ENCODE measurements at places on chromosomes 3 and 15.

DNA sequence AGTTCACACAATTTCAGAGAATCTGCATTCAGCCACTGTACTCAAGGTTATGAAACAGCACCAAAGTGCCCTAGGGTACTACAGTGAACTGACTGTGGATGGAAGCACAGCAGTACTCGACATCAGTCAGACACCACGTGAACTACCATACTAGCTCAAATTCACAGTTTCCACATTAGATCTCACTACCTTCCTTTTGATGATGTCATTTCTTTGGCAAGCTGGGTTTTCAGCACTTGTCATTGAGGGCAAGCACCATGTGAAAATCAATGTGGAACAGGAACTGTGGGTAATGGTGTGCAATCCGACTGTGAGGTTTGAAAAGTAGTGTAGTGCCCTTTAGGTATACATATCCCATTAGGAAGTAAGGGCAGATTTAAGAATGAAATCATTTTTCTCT lies 110.5 kb upstream of the BFSP2 start:
- DNase-seq: no peak

GRCh38 chr3:184868477-184868876 lies 56.5 kb downstream of the VPS8 start:
- no peak for DNase-seq

- DNase-seq: no peak
Observed at GRCh38 chr15:93223803-93224202, 134.8 kb upstream of the RGMA start.

- no peak for DNase-seq
Observed at GRCh38 chr3:11155341-11156025, 1.2 kb downstream of the HRH1 start.

DNA sequence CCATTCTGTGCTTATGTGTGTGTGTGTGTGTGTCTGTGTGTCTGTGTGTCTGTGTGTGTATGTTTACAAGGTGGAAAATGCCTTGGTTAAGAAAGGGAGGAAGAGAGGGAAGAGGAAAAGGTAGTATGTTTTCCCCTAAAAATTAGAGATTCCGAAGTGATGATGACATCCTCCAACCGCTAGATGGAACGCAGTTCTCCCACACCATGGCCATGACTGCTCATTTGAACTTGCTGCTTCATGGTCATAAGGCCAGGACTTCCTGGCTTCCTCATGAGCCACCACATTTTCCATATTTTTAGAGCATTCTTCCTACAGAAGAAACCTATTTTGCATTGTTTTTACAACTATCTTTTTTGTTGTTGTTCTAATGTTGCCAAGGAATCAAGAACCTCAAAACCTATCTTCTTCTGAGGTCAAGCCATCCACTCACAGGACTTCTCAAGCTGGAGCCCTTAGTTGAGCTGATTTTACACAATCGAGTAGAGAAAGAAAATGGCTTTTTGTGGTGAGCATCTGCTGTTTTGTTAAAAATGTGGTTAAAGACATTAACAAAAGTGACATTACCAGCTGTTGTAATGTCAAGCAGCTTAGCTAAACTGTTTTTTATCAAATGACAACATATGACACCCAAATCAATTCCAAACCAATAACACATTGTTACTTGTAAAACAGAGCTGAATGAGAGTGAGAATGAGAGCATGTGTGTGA lies 1091.0 kb downstream of the FHIT start:
- no peak for DNase-seq

- DNase-seq: no peak
Observed at GRCh38 chr3:9864200-9864927, 15.7 kb downstream of the CIDEC start.

- no peak for DNase-seq
Observed at GRCh38 chr15:34318277-34319079, 19.1 kb downstream of the SLC12A6 start.

- no peak for DNase-seq
Observed at GRCh38 chr3:188077160-188077799, 76.7 kb upstream of the LPP start.

- no peak for DNase-seq
Observed at GRCh38 chr3:153090973-153091372, 71.1 kb upstream of the RAP2B start.

DNA sequence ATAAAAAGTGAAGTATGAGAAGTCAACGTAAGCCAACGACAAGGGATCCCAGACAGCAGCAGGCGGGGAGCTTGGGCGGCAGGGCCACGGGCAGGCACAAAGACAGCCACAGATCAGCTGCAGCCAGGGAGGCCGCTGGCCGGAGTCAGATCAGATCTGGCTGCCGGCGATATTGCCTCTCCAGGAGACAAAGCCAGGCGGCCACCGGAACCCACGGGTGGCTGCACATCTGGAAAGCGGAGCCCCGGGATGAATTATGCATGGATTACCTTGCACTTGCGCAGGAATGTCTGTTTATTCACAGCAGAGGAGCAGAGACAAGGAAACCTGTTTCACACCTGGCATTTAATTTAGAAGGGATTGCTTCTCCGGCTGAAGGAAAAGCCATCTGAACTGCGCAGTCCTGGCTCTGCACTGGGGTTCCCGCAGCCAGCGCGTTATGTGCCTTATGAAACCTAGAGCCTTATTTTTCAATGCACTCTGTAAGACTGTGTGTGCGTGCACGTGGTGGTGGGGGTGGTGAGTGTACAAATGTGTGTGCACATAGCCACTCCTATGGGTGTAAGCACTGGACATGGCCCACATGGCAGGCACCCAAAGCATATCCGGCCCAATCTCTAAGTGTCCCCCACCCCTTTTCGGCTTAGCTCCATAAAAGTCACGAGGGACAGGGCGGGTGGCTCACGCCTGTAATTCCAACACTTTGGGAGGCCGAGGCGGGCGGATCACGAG lies 427.8 kb upstream of the MCTP2 start:
- no peak for DNase-seq

- no peak for DNase-seq
Observed at GRCh38 chr3:182948305-182948704, 32.0 kb downstream of the DCUN1D1 start.

GRCh38 chr15:64099379-64099778 lies 3.6 kb downstream of the SNX1 start:
- DNase-seq: no peak

- DNase-seq: no peak
Observed at GRCh38 chr15:61053401-61053965, 175.6 kb downstream of the RORA start.

DNA sequence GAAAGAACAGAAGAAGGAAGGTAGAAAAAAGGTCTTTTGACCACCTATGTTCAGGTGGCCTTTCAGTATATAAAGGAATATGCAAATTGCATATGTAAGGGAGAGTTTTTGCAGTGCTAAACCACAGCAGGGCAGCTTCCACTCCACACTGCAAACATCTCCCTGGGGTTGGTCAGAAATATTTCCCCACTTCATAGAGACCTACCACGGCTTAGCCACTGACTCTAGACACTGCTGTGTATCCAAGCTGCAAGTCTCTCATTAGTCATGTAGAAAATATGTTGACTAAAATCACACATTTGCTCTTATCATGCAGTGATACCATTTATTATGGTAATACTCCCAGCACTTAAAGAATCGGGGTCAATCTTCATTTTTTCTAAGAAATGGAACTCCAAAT lies 214.9 kb upstream of the NR2F2 start:
- no peak for DNase-seq

- no peak for DNase-seq
Observed at GRCh38 chr15:45364271-45364670, 14.1 kb downstream of the GATM start.

DNA sequence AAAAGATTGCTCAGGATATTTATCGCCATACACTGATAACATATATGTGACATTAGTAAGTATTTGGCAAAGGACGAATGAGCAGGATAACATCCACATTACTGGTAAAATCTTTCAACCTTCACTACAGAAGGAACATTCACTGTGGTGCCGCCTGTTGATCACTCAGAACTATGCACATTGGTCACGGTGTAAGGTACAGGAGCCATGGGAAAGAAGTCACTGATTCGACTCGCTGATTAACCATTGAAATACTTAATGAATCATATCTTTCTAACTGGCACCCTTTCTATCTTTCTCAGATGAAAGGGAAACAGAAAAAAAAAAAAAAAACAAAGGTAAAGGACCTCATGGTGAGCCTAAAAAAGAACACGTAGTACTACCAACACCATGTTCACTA lies 68.8 kb downstream of the TJP1 start:
- DNase-seq: no peak

GRCh38 chr3:166785876-166786275 lies 594.2 kb downstream of the ZBBX start:
- DNase-seq: no peak

- DNase-seq: no peak
Observed at GRCh38 chr3:82509951-82510603, 748.6 kb upstream of the GBE1 start.

DNA sequence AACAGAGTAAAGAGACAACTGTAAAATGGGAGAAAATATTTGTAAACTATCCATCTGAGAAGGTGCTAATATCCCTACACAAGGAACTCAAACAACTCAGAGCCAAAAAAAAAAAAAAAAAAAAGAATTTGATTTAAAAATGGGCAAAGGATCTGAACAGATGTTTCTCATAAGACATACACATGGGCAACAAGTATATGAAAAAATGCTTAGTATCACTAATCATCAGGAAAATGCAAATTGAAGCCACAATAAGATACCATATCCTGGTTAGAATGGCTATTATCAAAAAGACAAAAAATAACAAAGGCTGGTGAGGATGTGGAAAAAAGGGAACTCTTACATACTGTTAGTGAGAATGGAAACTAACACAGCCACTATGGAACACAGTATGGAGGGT lies 36.2 kb downstream of the TXNRD3 start:
- DNase-seq: no peak

DNA sequence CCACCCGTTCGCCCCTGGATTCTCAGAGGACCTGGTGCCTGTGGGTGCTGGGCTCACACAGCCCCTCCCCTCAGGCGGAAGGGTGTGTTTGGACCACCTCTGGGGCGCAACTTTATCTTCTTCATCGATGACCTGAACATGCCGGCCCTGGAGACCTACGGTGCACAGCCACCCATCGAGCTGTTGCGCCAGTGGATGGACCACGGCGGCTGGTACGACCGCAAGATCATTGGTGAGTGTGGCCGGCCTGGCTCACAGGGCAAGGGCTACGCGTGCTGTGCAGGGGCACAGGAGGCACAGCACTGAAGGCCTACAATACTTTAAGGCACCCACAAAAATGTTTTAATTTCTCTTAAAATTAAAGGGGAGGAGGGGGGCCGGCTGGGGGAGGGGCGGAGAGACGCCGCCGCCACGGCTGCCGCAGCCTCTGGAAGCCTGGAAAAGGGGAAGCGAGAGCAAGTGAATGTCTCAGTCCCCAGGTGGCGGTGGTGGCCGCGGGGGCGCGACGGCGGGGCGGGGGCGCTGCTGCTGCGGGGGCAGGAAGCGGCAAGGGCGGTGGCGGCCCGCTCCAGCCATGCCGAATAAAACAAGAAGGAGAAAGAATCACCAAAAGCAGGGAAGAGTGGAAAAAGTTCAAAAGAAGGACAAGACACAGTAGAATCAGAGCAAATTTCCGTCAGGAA lies 56.8 kb downstream of the DNAH1 start:
- DNase-seq: no peak

- no peak for DNase-seq
Observed at GRCh38 chr3:122766430-122766829, 27.2 kb downstream of the HSPBAP1 start.

- DNase-seq: no peak
Observed at GRCh38 chr3:106423321-106424225, 554.8 kb upstream of the CBLB start.

- DNase-seq: no peak
Observed at GRCh38 chr15:98776607-98777281, 128.4 kb downstream of the IGF1R start.

- DNase-seq: no peak
Observed at GRCh38 chr15:56454836-56455235, 10.1 kb downstream of the MNS1 start.

DNA sequence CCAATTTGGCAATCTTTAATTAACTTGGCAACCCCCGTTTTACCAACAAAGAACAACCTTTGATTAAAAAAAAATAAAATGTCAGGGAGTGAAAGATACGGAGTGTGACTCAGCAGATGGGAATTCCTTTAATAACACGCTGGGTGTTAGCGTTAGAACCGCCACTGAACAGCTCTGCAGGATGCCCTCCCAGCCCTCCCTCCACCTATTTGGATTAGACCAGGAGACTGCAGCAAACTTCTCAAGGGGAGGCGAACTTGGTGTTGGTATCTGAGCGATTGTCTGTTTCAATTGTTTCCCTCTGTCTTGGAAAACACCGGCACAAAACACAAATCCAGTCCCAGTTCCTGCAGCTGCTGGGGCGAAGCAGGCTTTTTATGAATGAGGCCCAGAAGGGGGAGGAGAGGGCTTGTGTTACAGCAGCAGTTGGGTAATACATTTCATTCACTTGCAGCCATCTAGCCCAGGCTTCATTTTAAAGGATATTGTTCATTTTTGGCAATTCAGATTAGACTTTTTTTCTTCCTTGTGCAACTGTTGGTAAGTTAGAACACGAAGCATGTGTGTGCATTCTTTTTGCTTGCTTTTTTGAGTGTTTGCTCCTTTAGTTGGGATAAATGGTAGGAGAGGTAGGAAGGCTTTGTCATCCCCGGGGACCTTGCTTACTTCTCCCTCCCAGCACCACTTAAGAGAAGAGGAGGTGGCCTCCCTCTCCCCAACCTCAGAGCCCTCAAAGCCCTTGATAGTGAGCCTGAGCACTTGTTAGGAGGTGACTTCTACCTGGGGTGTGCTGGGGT lies 152.3 kb downstream of the IGF1R start:
- no peak for DNase-seq

- no peak for DNase-seq
Observed at GRCh38 chr15:74917676-74918075, 11.0 kb upstream of the FAM219B start.

DNA sequence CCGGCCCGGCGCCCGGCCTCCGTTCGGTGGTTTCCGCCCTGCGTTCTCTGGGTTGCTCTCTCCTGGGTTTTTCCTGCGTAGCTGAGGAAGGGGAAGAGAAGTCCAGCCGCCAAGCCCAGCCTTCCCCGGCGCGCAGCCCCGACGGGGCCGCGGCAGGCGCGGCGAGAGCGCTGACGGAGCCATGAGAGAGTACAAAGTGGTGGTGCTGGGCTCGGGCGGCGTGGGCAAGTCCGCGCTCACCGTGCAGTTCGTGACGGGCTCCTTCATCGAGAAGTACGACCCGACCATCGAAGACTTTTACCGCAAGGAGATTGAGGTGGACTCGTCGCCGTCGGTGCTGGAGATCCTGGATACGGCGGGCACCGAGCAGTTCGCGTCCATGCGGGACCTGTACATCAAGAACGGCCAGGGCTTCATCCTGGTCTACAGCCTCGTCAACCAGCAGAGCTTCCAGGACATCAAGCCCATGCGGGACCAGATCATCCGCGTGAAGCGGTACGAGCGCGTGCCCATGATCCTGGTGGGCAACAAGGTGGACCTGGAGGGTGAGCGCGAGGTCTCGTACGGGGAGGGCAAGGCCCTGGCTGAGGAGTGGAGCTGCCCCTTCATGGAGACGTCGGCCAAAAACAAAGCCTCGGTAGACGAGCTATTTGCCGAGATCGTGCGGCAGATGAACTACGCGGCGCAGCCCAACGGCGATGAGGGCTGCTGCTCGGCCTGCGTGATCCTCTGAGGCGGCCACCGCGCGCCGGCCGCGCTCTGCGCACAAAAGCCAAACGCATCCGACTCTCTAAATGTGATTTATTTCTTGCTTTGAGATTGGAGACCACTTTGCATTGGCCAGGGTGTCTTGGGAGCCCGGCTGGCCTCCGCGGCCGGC lies 727 bp downstream of the RAP2B start:
- no peak for DNase-seq
